Spinal cord (tissue), 10 donors: ENCODE measurements at places on chromosomes 16 and 17. TPM values are rescaled to one million over a fixed set of nuclear protein-coding genes. Genes with fewer than 3 reads are reported as not detected.

- DNase-seq: no peak
These were observed 31.4 kb downstream of the BANP start for GRCh38 chr16:87982581-87983041.

GRCh38 chr16:85746460-85747215, 4.3 kb downstream of the C16orf74 start:
- no peak for DNase-seq

GRCh38 chr16:66623755-66624154, 19.3 kb downstream of the CMTM3 start:
- DNase-seq: no peak

DNA sequence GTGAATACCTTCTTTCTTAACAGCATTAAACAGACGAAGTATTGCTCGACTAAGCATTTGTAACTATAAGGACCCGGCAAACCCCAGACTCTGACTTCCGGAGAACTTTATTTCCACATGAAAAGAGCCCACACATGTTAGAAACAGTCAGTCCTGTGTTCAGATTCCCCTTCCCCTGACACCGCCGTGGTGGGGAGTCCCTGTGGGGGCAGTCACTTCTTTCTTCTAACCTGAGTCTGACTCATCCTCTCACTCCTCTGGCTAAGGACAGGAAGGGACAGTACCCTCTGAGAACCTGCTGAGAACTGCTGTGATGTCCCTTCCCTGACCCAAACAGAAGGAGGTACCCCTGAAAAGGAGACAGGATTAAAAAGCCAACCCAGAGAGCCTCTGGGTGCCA, 165.1 kb downstream of the XYLT1 start:
- no peak for DNase-seq

GRCh38 chr17:55343900-55344513, 77.6 kb downstream of the MMD start:
- no peak for DNase-seq

The RAI1 gene
- total RNA-seq: 12.5 TPM

The SLC25A11 gene
- total RNA-seq: 57.2 TPM

DNA sequence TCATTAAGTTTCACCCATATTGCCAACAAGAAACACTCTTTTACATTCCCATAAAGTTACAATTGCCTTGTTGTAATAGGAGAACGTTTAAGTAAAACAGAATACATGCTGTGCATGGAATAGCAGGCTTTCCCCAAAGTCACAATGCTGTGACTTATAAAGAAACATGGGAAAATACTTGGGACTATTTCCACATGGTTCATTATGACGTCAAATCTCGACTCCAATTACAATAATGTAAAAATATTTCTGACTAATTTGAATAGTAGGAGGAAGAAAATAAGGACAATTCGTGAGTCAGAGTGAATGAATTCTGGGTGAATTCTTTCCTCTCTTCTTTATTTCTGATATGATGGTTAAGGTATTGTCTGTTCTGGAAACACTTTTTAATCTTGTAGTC, 52.8 kb downstream of the CDH11 start:
- DNase-seq: no peak

The EVPL gene
- total RNA-seq: 0.17 TPM

DNA sequence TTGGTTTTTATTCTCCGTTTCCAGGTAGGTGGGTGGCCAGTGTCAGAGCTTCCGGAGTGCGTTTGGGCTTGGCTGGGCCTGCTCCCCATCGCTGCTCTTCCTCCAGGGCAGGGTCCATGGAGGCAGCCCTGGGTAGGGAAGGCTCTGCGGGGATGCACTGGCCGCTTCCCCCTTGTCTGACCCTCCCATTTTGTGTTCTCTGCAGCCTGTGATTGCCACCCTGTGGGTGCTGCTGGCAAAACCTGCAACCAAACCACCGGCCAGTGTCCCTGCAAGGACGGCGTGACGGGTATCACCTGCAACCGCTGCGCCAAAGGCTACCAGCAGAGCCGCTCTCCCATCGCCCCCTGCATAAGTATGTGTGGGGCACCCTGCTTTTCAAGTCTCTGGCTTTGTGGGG, 158.3 kb downstream of the NTN1 start:
- DNase-seq: no peak

- DNase-seq: no peak
These were observed 158.6 kb downstream of the CYLD start for GRCh38 chr16:50900391-50900942.

The PYCARD gene
- total RNA-seq: 10.6 TPM

The SENP3 gene
- 50.1 TPM for total RNA-seq

DNA sequence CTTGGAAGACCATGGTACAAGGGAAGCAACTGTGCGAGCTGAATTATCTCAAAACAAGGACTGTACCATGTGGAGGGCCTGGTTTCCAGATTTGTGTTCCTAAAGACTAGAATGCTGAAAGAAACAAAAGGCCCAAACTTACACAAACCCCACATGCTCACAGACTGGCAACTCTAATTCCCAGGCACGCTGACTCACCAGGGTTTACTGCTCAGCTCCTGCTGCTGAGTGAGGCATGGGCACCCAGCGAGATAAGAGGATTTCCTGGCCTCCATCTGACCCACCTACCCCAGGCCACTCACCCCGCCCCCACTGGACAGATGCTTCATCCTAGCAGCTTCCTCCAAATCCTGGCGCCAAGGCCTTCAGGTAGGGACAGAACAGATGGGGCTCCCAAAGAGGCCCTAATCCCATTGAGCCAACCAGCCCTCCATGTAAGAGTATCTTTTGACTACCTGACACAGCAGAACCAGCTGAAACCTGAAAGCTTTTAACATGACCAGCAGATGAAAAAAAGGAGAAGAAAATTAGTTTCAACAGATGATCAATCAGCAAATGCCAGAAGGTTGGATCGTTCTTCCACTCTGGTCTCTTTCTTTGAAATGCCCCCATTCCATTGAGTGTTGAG, 33.9 kb downstream of the DCUN1D3 start:
- DNase-seq: no peak
